ENCODE measurements at places on chromosomes 1 and 21.

DNA sequence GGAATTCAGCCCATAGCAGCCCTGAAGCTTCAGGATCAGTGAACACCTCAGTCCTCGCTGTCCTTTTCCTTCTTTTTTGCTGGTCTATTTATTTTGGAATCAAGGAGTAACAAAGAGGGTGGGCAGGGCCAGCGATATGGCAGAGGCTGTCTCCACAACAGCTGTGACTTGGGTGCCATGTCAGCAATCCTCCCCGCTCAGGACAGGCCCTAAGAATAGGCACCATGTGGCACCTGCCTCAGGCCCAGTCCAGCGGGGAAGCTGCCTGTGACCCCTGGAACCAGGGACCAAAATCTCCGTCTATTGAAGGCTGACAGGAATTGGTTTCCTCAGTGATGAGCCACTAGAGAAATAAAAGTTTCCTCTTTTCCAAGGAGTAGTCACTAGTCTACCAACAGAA is 58.6 kb upstream of the TNR start:
- DNase-seq = no peak

DNA sequence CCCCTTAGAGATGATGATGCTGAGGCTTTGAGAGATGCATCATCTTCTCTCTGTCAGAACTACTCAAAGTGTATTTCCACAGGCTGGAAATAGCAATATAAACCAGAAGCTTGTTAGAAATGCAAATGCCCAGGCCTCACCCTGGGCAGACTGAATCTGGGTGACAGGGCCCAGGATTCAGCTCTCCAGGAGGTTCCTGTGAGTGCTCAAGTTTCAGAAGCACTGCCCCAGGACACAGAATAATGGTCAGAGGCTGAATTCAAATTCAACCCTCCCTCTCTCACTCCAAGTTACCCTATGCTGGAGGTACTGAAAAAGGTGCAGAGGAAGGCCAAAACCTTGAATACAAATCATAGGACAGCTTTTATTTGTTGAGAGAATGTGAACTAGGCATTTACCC is 98.5 kb upstream of the NGF start:
- DNase-seq = no peak

DNA sequence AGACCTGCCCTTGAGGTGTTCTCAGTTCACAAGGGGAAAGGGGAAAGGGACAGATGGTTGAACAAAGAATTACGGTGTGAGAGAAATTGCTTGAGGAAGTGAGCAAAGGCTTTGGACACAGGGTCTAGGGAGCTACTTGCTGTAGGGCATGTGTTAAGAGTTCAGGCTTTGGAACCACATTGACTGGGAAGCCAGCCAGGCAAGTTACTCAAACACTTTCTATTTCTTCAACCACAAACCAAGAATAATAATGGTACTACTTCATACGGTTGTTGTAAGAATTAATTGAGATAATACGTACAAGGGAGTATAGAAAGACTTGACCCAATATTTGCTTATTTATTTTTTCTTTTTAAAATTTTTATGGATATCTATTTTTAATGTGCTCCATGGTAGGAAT is 26.6 kb downstream of the AK4 start:
- DNase-seq = peak; percentile 94

DNA sequence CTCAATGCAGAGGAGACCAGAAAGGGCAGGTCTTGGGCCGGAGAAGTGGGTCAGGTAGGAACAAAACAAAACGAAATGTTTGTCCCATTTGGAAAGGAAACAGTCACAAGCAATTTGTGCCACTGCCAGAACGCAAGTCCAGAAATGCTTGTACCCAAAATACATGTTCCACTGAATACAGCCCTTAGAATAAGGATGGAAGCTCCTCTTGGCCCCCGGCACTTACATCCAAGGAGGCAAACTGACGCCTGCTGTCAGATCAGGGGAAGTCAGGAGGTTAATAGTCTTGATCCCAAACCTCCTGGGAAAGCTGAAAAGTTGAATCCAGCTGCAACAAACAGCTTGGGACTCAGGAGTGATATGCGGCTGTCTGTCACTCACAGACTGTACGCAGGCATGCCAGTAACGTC is 75.9 kb upstream of the GALNT2 start:
- no peak for DNase-seq

Measured in NCI-H226 (cell line).